Esophagus muscularis mucosa (tissue), 4 donors: ENCODE measurements at places on chromosomes 12 and 14. TPM values are rescaled to one million over a fixed set of nuclear protein-coding genes. Genes with fewer than 3 reads are reported as not detected.

DNA sequence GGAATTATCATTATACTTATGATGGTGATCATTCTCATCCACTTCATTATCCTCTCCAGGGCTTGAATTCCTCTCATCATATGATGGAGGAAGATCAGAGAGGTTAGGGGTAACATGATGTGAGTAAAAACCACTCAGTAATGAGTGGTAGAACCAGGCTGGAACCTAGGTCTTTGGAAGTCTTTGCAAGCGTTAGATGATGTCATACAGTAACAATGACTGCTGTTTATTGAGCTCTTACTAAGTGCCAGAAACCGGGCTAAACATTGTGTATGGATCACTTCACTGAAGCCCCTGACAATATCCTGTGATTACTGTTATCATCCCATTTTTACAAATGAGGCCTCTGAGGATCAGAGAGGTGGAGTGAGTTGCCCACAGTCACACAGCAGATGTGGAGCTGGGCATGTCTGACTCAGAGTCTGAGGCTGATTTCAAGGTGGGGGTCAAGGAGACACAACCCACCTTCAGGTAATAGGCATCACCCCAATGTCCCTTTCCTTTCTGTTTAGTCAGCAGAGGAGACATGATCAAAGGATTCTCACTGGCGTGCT lies 19.5 kb downstream of the WSCD2 start:
- peaks cover 11% of the 10 kb centered on the region for H3K4me1 ChIP-seq
- H3K27me3 ChIP-seq = no peaks in the 10 kb centered on the region
- no peaks in the 10 kb centered on the region for H3K36me3 ChIP-seq
- H3K4me3 ChIP-seq = no peak overlapping the region

DNA sequence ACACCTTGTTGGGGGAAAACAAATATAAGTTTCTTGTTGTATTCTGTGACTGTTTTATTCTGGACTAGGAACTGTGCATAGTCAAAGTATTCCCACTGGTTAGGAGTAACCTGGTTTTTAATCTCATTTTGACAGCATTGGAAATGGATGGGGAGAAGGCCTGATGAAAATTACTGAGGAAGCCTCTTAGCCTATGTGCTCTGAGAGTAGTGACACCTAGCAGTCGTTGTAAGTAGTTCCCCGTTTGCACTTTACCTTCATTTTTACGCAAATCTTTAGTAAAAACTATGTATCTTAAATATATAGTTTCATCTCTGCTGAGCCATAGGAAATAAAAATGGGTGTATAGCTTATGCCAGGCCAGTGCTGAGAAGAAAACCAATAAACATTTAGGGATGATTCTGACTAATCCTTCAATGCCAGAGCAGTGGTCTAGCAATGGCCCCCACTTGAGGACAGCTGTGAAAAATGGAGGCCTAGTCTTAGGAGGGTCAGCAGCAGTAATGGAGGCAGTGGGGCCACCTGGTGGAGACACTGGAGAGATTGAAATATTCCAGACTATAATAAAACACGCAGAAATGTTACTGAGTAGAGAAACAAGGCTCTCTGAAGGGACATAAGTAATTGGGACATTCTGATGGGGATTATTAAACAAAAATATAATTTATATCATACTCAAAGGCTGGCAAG lies 133.2 kb upstream of the NOVA1 start:
- H3K4me1 ChIP-seq = no peaks in the 10 kb centered on the region
- no peaks in the 10 kb centered on the region for H3K36me3 ChIP-seq
- H3K4me3 ChIP-seq = no peak overlapping the region

GRCh38 chr12:116734156-116734768 lies 3.6 kb downstream of the SPRING1 start:
- no peak for DNase-seq
- no peak overlapping the region for H3K27ac ChIP-seq
- peaks cover 23% of the 10 kb centered on the region for H3K4me1 ChIP-seq
- H3K4me3 ChIP-seq = no peak overlapping the region

DNA sequence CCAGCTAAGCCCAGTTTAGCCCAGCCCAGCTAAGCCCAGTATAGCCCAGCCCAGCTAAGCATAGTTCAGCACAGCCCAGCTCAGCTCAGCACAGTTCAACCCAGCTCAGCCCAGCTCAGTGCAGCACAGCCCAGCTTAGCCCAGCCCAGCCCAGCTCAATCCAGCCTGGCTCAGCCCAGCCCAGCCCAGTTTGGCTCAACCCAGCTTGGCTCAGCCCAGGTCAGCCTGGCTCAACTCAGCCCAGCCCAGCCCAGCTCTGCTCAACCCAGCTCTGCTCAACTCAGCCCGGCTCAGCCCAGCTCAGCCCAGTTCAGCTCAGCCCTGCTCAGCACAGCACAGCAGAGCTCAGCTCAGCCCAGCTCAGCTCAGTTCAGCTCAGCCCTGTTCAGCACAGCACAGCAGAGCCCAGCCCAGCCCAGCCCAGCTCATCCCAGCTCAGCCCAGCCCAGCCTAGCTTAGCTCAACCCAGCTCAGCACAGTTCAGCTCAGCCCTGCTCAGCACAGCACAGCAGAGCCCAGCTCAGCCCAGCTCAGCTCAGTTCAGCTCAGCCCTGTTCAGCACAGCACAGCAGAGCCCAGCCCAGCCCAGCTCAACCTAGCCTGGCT lies 330.9 kb downstream of the TMEM121 start:
- DNase-seq = no peak
- peaks cover 4% of the 10 kb centered on the region for H3K27me3 ChIP-seq
- H3K27ac ChIP-seq = no peak overlapping the region
- H3K4me1 ChIP-seq = no peaks in the 10 kb centered on the region
- no peak overlapping the region for H3K4me3 ChIP-seq

DPY19L2 gene
- total RNA-seq = 7.9 TPM

KRT83 gene
- total RNA-seq = not detected
